ENCODE measurements at places on chromosomes 5 and 9.

GRCh38 chr9:38017885-38018186, 51.2 kb downstream of the SHB start:
- no peak for DNase-seq

DNA sequence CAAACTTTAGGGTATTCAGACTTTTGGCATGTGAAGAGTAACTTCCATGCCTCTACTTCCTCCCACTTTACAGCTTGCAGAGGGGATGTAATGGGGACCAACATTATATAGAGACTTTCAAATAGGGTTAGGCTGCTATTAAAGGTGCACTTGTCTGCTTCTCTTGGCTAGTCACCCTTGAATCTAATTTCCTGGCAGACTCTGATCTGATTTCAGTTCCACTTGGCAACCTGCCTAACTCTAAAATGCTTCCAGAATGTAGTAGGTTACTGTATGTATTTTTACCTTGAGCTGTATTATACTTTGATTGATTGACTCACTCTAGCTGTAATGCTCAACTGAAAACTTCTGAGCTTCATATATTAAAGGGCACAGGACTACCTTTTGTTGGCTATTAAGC, 693.4 kb downstream of the KCTD16 start:
- DNase-seq: no peak

- no peak for DNase-seq
These were observed 240.3 kb downstream of the FANCC start for GRCh38 chr9:95077053-95077765.

- no peak for DNase-seq
These were observed 189.4 kb downstream of the CCDC192 start for GRCh38 chr5:127892467-127893207.

GRCh38 chr9:110041452-110041851, 166.5 kb downstream of the C9orf152 start:
- DNase-seq: no peak

- no peak for DNase-seq
These were observed 67.8 kb downstream of the JAK2 start for GRCh38 chr9:5052838-5053237.

DNA sequence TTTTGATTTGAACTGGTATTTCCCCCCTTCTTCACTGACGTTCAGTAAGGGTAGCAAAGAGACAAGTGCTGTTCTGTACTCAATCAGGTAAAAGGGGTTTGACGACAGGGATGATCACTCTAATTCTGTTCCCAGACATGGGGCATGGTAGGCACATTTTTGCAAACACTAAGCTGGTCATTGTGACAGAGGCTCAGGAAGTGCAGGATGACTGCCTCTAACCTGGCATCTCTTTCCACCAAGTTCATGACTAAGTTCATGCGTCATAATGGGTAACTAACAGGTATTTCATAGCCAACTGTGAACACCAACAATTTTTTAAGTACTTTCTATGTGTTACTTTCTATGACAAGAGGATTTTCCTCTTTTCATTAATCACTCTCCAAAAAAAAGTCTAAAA, 166.5 kb downstream of the MAPKAP1 start:
- DNase-seq: no peak

- DNase-seq: no peak
These were observed at the start of gene PCDH1 for GRCh38 chr5:141878186-141878710. Gene PCDH1, minus strand, starts transcription at chr5:141878410. Its CDS starts 148 bp downstream, at chr5:141878262.

- DNase-seq: no peak
These were observed 404.8 kb downstream of the MAT2B start for GRCh38 chr5:163910226-163910625.

DNA sequence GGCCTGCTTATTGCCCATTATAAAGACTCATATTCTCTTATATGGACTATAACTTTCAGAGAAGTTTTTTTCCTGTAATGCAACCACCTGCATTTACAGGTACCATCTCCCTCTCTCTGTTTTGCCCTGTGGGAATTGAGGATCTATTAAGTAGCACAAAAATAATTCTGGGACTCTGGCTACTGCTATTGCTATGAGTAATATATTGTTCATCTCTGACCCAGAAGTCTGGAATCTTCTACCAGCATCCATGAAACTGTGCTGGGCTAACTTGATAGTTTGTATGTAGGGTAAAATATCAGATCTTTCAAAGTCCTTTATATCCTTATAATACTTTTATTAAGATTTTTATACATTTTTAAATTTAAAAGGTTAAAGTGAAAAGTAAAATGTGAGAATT, 607.2 kb downstream of the EFNA5 start:
- DNase-seq: no peak

DNA sequence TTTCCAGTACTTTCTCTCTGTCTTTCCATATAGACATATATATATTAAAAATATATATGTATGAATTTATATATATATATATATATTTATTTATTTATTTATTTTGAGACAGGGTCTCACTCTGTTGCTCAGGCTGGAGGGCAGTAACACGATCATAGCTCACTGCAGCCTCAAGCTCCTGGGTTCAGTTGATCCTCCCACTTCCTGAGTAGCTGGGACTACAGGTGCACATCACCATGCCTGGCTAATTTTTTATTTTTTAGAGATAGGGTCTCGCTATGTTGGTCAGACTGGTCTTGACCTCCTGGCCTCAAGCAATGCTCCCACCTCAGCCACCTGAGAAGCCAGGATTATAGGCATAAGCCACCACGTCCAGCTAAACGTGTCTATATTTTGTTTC, 210.1 kb downstream of the CD180 start:
- DNase-seq: no peak

GRCh38 chr5:110973510-110973909, 98.0 kb upstream of the TSLP start:
- no peak for DNase-seq

DNA sequence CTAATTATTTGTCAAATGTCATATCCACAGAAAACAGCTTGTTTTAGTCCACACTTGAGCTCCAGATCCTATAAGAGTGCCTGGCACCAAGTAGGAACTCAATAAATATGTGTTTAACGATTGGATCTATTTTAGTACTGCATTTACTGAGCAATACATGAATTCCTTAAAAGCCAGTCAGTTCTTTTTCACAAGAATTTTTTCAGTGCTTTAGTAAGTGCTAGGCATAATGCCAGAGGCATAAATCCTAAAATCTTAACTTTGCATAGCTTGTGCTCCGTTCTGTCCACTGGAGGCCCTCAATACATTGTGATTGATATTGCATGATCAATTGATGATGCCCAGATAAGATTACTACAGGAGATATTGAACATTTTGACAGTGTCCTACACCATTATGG, 67.3 kb upstream of the PCSK5 start:
- DNase-seq: no peak

DNA sequence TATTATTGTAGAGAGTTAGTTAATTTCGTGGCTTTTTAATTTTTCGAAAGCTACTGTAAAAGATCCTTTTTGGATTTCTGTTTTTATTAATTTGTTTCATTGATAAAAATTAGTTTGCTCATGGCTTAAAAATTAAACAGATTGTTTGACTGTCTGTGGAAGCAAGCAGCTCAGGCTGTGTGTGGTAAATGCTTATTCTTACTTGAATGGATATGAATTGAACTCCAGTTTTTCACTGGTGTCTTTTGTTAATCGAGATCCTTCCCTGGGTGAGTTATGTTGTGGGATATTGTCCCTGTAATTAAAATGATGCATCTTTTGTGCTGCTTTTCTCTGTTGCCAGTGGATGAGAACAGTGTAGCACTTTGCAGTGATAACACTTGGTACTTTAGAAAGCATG, 75.3 kb downstream of the PIK3R1 start:
- no peak for DNase-seq

GRCh38 chr5:115702025-115702424, 76.2 kb upstream of the TMED7 start:
- no peak for DNase-seq

DNA sequence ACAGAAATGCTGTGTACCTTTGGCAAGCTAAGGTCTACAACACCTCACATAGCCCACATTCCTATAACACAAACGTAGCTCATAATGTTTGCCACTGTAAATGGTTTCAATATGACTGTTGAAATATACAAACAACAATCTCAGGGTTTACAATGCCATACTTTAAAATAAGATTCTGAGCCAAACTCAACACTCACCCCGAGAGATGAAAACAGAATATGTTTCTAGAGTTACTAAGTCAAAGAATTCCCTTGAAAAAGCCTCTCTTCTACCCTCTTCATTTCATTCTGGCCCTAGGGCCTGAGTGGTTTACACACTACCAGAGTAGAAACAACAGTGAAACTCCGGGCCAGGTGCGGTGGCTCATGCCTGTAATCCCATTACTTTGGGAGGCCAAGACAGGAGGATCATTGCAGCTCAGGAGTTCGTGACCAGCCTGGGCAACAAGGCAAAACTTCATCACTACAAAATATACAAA, 72.6 kb downstream of the MYO10 start:
- no peak for DNase-seq

DNA sequence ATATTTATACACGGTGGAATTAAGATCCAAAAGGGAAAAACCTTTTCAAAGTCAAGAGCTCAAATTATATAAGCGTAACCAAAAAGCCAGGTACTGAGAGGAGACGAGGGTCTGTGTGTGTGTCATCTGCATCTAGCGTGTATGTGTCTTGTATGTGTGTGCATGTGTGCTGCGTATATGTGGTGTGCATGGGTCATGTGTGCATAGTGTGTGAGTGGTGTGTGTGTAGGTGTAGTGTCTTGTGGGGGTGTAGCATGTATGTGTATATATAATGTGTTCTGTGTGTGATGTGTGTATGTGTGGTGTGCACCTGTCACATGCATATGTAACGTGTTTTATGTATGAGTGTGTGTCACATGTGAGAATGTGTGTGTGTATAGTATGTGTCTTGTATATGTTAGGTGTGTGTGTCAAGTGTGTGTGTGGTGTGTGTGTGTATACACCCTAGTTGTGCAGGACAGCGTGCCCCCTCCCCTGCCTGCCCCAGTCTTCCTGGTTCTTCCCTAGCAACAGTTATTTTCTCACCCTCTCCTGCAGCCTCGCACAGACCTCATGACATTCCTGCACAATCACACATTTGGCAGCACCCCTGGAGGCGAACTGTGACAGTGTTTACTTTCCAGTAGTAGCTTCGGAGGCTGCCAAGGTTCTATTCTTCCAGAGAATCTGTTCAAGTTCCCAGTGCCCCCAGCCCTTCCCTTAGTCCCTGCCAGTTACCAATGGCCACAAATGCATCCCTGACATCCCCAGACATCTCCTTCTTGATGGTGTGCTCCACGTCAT, 27.1 kb upstream of the TNIP1 start:
- DNase-seq: no peak

GRCh38 chr5:143418140-143418866, 14.8 kb upstream of the NR3C1 start:
- DNase-seq: no peak

- no peak for DNase-seq
These were observed 3.9 kb downstream of the FAM13B start for GRCh38 chr5:138028971-138029365.

GRCh38 chr5:127358740-127359139, 68.1 kb downstream of the MEGF10 start:
- DNase-seq: no peak

DNA sequence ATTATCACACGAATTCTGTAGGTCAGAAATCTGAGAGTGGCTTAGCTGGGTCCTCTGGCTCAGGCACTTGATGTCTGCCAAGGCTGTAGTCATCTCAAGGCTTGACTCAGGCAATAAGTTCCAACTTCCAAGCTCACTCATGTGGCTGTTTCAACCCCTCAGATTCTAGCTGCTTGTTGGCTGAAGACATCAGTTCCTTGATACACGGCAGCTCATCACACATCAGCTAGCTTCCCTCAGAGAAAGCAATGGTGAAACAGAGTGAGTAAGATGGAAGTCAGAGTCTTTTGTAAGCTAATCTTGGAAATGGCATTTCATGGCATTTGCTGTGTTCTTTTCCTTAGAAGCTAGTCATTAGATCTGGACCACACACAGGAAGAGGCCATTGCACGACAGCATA, 204.2 kb upstream of the PTGER4 start:
- DNase-seq: no peak

DNA sequence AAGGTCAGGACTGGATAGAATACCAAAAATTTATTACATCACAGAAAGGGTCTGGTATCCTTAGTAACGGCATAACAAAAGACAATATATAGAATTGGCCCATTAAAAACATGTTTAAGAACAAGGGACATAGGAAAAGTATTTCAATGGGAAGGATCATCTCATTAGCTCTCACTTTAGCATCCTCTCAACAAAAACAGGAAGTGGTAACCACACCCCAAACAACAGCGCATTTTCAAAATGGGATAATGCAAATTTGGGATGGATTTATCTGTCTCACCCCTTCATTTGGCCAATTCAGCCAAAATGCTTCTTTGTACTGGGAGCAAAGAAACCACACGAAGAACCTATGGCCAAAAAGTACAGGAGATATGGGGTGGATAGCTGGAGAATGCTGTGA, 9.8 kb upstream of the UGT3A1 start:
- no peak for DNase-seq

DNA sequence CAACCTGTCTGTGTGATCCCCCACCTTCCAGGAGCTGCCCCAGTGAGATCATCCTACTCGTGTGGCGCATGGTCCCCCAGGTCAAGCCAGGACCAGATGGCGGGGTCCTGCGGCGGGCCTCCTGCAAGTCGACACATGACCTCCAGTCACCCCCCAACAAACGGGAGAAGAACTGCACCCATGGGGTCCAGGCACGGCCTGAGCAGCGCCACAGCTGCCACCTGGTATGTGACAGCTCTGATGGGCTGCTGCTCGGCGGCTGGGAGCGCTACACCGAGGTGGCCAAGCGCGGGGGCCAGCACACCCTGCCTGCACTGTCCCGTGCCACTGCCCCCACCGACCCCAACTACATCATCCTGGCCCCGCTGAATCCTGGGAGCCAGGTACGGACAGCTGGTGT, 43.7 kb downstream of the RGS3 start:
- DNase-seq: no peak

GRCh38 chr5:54905246-54905795, 80.1 kb downstream of the ESM1 start:
- no peak for DNase-seq

DNA sequence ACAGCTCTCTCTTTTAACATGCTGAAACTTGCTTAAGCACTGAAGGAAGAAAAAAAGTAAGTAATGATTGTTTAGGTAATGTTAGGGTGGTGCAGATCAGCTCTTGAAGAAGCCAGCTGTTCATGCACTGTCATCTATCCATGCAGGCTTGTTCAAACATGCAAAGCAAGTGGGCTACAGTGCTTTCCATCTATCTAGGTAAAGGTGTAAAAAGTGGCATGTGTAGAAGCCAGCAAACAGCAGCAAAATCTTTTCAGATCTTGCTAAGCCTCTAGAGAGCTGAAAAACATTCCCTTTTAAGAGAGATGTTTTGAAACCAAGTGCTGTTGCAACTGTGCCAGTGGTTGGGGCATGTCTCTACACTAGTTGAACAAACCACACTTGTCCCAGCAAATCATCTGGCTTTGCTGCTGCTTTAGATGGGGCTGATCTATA, 214.4 kb downstream of the EFNA5 start:
- no peak for DNase-seq

GRCh38 chr5:141186897-141187512, at the start of gene PCDHB9:
Gene PCDHB9, plus strand, starts transcription at chr5:141187161. Its CDS starts 158 bp downstream, at chr5:141187319.
- peak; percentile 75 for DNase-seq

DNA sequence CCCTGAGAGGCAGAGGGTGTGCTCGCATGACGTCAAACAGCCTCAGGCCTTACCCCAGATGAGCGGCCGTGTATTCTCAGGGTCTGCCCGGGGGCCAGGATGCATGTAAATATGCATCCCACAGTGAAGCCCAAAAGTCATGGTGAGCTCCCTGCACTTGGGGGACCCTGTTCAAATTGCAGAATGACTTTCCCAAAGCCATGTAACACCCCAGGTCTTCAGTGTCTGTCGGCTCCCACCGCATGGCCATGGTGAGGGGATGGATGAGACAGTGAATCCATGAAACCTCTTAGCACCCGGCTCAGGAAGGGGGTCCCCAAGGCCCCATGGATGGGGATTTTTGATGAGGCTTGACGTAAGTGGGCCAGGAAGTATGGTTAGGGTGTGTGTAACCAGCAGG, 9.3 kb upstream of the COL5A1 start:
- no peak for DNase-seq
